ENCODE measurements at places on chromosomes 3 and 15.

GRCh38 chr3:185200639-185201038, 47.8 kb upstream of the C3orf70 start:
- H3K36me3 ChIP-seq = no peaks in the 10 kb centered on the region
- no peak overlapping the region for H3K4me3 ChIP-seq
- no peaks in the 10 kb centered on the region for H3K27me3 ChIP-seq
- H3K4me1 ChIP-seq = peaks cover 13% of the 10 kb centered on the region

DNA sequence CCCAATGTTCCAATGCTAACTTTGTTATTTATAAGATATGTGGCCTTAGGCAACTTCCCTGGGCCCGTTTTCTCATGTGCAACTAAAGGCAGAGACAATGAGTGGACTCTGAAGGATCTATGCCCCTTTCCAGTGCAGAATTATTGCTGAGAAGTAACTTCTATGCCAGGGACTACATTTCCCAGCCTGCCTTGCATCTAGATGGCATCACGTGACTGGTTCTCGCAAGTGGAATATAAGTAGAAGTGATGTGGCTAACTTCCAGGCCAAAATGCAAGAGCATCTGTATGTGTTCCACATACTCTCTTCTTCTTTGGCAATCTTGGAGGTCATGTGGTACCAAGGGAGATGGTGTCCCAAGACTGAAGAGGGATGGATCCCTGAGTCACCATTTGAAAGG, 674.4 kb downstream of the NTRK3 start:
- H3K27ac ChIP-seq = no peak overlapping the region
- H3K4me3 ChIP-seq = no peak overlapping the region
- H3K4me1 ChIP-seq = peaks cover 14% of the 10 kb centered on the region
- no peaks in the 10 kb centered on the region for H3K27me3 ChIP-seq

GRCh38 chr15:28943146-28943545, 57.4 kb downstream of the APBA2 start:
- no peaks in the 10 kb centered on the region for H3K4me1 ChIP-seq
- H3K27me3 ChIP-seq = no peaks in the 10 kb centered on the region
- no peak overlapping the region for H3K27ac ChIP-seq
- DNase-seq = no peak
- H3K4me3 ChIP-seq = no peak overlapping the region

GRCh38 chr15:80557441-80558234, 137.5 kb upstream of the ABHD17C start:
- H3K27ac ChIP-seq = no peak overlapping the region
- DNase-seq = no peak
- H3K27me3 ChIP-seq = no peaks in the 10 kb centered on the region
- no peaks in the 10 kb centered on the region for H3K36me3 ChIP-seq
- H3K4me3 ChIP-seq = no peak overlapping the region
- H3K4me1 ChIP-seq = no peaks in the 10 kb centered on the region

- peak; percentile 66 for DNase-seq
- no peaks in the 10 kb centered on the region for H3K36me3 ChIP-seq
- H3K4me3 ChIP-seq = no peak overlapping the region
Measured at GRCh38 chr15:92801774-92802464, 98.2 kb upstream of the CHD2 start.

DNA sequence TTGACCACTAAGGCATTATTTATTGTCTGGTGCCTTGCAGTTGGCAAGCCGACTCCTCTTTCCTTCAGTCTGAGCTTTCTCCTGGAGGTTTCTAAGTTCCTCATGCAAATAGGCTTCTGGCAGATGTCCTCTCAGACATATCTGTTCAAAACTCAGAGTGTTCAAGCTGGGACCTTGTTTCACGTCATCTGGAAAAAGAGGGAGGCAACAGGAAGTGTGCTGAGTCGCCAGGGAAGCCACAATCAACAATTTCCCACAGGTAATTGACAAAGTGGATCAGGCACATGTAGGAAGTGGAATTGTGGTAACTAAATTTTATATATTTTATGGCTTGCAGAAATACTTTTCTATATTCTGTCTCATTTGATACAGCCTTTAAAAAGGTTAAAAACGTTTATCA, 14.6 kb downstream of the SCG5 start:
- H3K27me3 ChIP-seq = no peaks in the 10 kb centered on the region
- H3K27ac ChIP-seq = no peak overlapping the region
- H3K4me3 ChIP-seq = no peak overlapping the region
- H3K4me1 ChIP-seq = peaks cover 37% of the 10 kb centered on the region
- DNase-seq = no peak
- H3K36me3 ChIP-seq = no peaks in the 10 kb centered on the region

GRCh38 chr3:172129850-172130716, 90.7 kb downstream of the FNDC3B start:
- peaks cover 40% of the 10 kb centered on the region for H3K36me3 ChIP-seq
- peak; percentile 92 for DNase-seq
- H3K27me3 ChIP-seq = no peaks in the 10 kb centered on the region
- peaks cover 67% of the 10 kb centered on the region for H3K4me1 ChIP-seq

- no peaks in the 10 kb centered on the region for H3K36me3 ChIP-seq
- H3K27ac ChIP-seq = no peak overlapping the region
- no peak for DNase-seq
- peaks cover 7% of the 10 kb centered on the region for H3K4me1 ChIP-seq
- H3K27me3 ChIP-seq = no peaks in the 10 kb centered on the region
Measured at GRCh38 chr15:76398317-76399104, 61.9 kb downstream of the ISL2 start.

DNA sequence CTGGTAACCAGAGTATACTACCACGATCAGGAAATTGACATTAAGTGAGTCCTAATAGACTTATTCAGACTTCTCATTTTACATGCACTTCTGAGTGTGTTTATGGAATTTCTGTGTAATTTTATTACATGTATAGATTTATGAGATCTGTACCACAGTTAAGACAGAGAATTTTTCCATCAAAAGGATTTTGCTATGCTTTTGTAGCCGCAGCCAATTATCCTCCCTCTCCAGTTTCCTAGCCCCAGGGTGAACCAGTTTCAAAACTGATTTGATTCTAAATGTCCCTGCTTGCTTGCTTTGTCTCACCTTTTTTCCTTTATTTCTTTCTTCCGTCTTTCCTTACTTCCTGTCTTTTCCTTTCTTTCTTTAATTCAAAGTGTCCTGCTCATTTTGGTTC, 661.2 kb upstream of the BCHE start:
- H3K4me1 ChIP-seq = no peaks in the 10 kb centered on the region
- H3K4me3 ChIP-seq = no peak overlapping the region
- H3K27ac ChIP-seq = no peak overlapping the region
- H3K27me3 ChIP-seq = no peaks in the 10 kb centered on the region

- peak overlapping the region; percentile 28 for H3K27ac ChIP-seq
- H3K4me3 ChIP-seq = no peak overlapping the region
- no peaks in the 10 kb centered on the region for H3K27me3 ChIP-seq
- H3K4me1 ChIP-seq = peaks cover 7% of the 10 kb centered on the region
- H3K36me3 ChIP-seq = no peaks in the 10 kb centered on the region
- DNase-seq = no peak
Measured at GRCh38 chr3:82641701-82642100, 880.3 kb upstream of the GBE1 start.

- no peaks in the 10 kb centered on the region for H3K4me1 ChIP-seq
- H3K27ac ChIP-seq = no peak overlapping the region
- no peak overlapping the region for H3K4me3 ChIP-seq
- H3K36me3 ChIP-seq = no peaks in the 10 kb centered on the region
- H3K27me3 ChIP-seq = no peaks in the 10 kb centered on the region
Measured at GRCh38 chr3:163812006-163812405, 1266.3 kb downstream of the SI start.

DNA sequence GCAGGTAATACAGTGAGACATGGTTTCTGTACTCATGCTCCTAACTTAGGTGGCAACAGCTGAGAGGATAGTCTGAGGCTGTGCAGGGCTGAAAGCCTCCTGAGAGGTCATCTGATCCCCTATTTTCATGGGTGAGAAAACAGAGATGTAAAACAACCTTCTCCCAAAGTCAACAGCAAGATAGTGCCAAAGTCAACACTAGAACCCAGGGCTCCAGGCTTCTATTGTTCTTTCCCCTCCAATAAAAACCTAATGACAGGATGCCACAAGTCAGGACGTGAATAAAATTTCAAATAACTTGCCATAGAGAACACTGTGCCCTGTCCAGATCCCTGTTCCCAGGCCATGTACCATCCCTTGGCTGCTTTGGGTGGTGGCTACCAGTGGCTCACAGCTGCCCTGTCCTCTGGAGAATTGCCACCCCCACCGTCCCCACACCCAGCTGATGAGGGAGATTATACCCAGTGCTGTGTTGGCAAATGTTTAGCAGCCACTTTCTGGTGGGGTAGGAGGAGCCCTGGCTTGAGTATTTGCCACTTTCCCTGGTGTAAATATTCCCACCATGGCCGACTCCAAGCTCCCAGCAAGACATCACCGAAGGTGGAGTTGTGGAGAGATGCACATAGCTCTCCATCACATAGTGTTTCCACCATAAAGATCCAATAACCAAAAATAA, 54.8 kb downstream of the SRGAP3 start:
- peaks cover 8% of the 10 kb centered on the region for H3K4me1 ChIP-seq
- no peaks in the 10 kb centered on the region for H3K27me3 ChIP-seq
- no peak for DNase-seq
- H3K4me3 ChIP-seq = no peak overlapping the region

- H3K36me3 ChIP-seq = no peaks in the 10 kb centered on the region
- no peaks in the 10 kb centered on the region for H3K27me3 ChIP-seq
- peak; percentile 92 for DNase-seq
- peaks cover 34% of the 10 kb centered on the region for H3K4me1 ChIP-seq
Measured at GRCh38 chr15:71093054-71094024, 21.9 kb upstream of the THSD4 start.

- no peak overlapping the region for H3K27ac ChIP-seq
- no peaks in the 10 kb centered on the region for H3K36me3 ChIP-seq
- H3K27me3 ChIP-seq = no peaks in the 10 kb centered on the region
- H3K4me1 ChIP-seq = peaks cover 6% of the 10 kb centered on the region
- no peak for DNase-seq
Measured at GRCh38 chr15:85274315-85275050, 105.9 kb upstream of the AKAP13 start.
